ENCODE measurements at places on chromosomes 12 and 14.

DNA sequence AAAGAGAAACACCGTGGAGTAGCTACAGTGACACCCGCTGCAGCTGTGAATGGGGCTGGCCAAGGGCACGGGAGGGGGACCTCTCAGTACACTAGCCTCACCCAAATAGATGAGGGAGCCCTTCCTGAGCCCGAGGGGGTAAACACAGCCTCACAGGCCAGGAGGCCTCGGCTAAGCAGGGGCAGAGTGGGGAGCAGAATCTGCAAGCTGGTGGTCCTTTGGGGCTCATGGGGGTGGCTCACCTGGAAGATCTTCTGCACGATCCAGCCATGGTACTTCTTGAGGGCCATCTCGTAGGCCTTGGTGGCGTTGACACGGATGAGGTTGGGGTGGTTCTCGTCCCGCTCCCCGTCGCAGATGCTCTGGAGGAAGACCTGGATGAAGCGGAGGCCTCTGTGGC, 22.2 kb upstream of the TRPV4 start:
- no peak for DNase-seq

GRCh38 chr12:82507686-82508085, 149.4 kb downstream of the METTL25 start:
- DNase-seq = no peak

DNA sequence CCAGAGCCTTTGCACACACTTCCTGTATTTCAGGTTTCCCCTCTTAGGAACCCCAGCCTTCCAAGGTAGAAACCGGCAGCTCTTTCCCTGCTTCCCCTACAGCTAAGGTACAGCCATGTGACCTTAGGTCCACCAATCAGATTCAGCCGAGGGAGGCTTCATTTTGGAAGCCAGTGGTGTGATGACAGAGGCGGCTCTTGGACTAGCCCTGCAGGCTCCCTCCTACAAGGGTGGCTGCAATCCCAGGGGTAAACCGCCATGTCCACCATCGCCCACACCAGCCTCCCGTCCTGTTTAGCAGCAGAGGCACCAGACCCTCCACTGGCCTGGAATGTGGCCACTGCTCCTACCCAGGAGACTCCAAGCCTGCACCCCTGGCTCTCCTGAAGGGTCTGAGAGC, 65.6 kb downstream of the SERPINA3 start:
- no peak for DNase-seq

DNA sequence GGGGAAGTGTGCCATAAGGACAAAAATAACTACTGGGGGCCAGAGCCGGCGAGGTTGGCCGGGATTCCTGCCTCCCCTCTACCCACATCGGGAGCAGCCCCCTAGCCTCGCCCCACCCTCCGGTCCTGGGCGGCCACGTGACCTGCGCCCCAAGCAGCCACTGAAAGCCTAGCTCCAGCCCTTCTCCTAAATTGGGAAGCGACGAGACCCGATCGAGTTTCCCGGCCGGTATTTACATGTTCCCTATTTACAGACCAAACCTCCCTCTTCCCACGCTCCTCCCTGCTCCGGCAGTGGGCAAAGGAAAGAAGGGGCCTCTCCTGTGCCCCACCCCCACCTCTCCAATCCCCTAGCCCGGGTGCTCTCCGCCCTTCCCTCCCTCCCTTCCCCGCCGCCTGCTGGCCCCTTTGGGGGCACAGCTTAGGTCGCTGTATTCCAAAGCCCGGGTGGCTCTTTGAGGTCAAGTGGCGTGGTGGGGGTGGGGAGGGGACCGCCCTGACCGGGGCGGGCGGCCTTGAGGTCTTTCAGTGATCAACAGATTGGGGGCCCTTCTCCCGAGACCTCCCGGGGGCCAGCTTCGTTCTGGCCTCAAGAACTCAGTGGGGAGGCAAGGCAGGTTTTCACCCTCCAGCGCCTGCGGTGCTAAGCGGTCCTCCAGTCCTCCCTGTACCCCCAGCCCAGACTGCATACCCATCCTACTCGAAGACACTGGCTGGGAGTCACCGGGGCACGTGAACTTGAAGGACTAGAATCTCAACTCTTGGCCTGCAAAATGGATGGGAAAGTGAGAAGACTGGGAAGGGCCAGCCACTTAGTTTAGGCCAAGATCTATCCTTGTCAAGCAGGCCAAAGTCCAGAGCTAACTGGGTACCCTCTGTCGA, 6.3 kb upstream of the CTDSP2 start:
- DNase-seq = no peak

DNA sequence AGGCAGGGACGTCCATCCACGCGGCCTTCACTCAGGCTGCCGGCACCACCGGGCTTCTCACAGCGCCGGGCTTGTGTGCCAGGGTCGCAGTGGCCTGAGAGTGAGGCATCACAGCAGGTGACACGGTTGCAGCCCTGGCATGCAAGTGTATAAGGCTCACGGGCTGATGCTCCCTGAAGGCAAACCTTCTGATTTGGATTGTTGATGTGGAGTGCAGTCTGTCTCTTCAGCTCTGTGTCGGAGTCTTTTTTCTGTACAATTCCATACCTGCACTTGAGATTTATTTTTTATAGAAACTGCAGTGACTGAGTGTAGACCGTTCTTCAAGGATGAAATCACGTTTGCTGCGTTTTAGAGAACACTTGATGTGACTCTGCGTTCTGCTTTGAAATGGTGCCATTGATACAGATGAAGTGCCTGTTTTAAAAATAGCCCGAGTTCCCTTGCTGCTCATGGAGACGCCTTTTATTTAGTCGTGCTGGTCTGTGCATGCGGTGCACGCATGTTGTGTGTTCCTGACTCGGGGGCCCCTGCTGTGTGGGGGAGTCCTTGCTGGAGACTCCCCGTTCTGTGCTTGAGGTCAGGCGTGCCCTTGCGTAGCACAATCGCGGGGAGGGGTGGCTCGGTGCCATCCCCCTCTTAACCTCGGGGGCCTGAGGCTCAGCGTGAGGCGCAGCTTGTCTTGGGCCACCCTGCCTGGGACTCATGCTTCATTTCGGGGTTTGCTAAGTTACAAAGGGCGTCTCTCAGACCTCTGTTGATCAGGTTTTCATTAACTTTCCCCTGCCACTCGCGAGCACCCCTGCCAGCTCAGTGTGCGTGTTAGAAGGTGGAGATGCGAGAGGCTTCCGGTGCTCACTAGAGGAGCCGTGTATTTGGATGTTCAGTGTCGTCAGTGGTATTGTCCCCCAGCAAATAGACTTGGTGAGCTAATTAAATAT, 21.6 kb upstream of the AMN start:
- no peak for DNase-seq

GRCh38 chr12:3753544-3754284, 805 bp upstream of the CRACR2A start:
- no peak for DNase-seq

DNA sequence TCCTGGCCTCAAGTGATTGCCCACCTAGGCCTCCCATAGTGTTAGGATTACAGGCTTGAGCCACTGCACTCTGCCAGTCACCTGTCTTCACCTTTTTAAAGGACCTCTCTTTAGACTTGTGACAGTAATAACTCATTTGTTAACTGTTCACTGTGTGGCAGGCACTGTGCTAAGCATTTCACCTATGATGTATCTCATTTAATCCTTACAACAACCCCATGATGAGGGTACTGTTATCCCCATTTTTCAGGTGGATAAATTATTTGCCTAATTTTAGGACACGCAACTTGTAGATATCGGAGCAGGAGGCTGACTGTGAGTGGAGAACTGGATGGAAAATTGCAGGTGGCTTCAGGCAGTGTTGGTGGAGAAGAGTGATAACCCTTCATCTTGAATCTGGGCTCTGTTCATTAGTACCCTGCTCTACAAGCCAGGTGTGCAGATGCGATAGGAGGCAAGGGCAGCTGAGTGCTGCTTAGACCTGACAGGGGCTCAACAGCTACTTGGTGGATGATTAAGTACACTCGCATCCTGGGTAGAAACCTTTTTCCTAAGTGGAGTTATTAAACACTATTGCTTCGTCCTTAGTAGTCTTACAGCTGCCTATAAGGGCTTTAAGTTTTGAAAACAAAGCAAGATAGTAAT, 2.7 kb downstream of the TCTN1 start:
- DNase-seq = no peak
